Posterior vena cava (tissue), 2 donors: ENCODE measurements at places on chromosomes 13 and 19. TPM values are rescaled to one million over a fixed set of nuclear protein-coding genes. Genes with fewer than 3 reads are reported as not detected.
A peak's percentile ranks its signal among the peaks of the same experiment; 100 is the strongest.

GRCh38 chr19:56838024-56838908 is 2.3 kb downstream of the PEG3 start:
- DNase-seq, result peak; percentile 93

- no peak for DNase-seq
Measured at GRCh38 chr13:82597747-82598146, 1284.5 kb downstream of the SLITRK1 start.

GRCh38 chr13:48709213-48709612 is 55.5 kb downstream of the CYSLTR2 start:
- DNase-seq, result no peak

- no peak for DNase-seq
Measured at GRCh38 chr19:17525141-17525540, 13.7 kb downstream of the PGLS start.

The UFM1 gene
- total RNA-seq, result 95.0 TPM
